ENCODE measurements at places on chromosomes 1 and 21. TPM values are rescaled to one million over a fixed set of nuclear protein-coding genes. Genes with fewer than 3 reads are reported as not detected.

The C1orf87 gene
- total RNA-seq: 0.51 TPM

The KRTAP19-1 gene
- total RNA-seq: not detected

The C1QC gene
- 20.5 TPM for total RNA-seq

The OR2L13 gene
- total RNA-seq: not detected

The PGM1 gene
- total RNA-seq: 152 TPM

The CRP gene
- total RNA-seq: not detected

The CYP4A22 gene
- not detected for total RNA-seq

The RAB3B gene
- 0.51 TPM for total RNA-seq

Measured in tongue (tissue), 3 donors.